ENCODE measurements at places on chromosomes 2 and 18. TPM values are rescaled to one million over a fixed set of nuclear protein-coding genes. Genes with fewer than 3 reads are reported as not detected.

Gene ZRANB3
- polyA plus RNA-seq, result 1.7 TPM

- H3K36me3 ChIP-seq, result peaks cover 54% of the 10 kb centered on the region
- no peaks in the 10 kb centered on the region for H3K4me1 ChIP-seq
- no peaks in the 10 kb centered on the region for H3K27me3 ChIP-seq
- DNase-seq, result no peak
- H3K27ac ChIP-seq, result no peak overlapping the region
- no peak overlapping the region for H3K4me3 ChIP-seq
These were observed 105.4 kb upstream of the FAM117B start for GRCh38 chr2:202529389-202529788.

GRCh38 chr2:120018549-120018948 lies 5.7 kb downstream of the EPB41L5 start:
- H3K36me3 ChIP-seq, result no peaks in the 10 kb centered on the region
- H3K4me1 ChIP-seq, result peaks cover 8% of the 10 kb centered on the region
- DNase-seq, result no peak
- H3K27ac ChIP-seq, result no peak overlapping the region
- no peak overlapping the region for H3K4me3 ChIP-seq

Gene NDUFAF7
- 19.5 TPM for polyA plus RNA-seq

- H3K27me3 ChIP-seq, result no peaks in the 10 kb centered on the region
- H3K36me3 ChIP-seq, result no peaks in the 10 kb centered on the region
- DNase-seq, result no peak
- no peaks in the 10 kb centered on the region for H3K4me1 ChIP-seq
These were observed 129.7 kb downstream of the BARD1 start for GRCh38 chr2:214679736-214680135.

- no peaks in the 10 kb centered on the region for H3K36me3 ChIP-seq
- DNase-seq, result no peak
- no peak overlapping the region for H3K27ac ChIP-seq
- H3K4me3 ChIP-seq, result no peak overlapping the region
- H3K4me1 ChIP-seq, result no peaks in the 10 kb centered on the region
These were observed 112.2 kb downstream of the SRBD1 start for GRCh38 chr2:45498661-45499550.

Gene PIEZO2
- 0.04 TPM for polyA plus RNA-seq

Gene DBI
- 868 TPM for polyA plus RNA-seq

Gene DSG4
- not detected for polyA plus RNA-seq

GRCh38 chr2:46780411-46780800 lies 135.2 kb downstream of the MCFD2 start:
- H3K27ac ChIP-seq, result peak overlapping the region; percentile 26
- H3K4me1 ChIP-seq, result peaks cover 28% of the 10 kb centered on the region
- H3K36me3 ChIP-seq, result no peaks in the 10 kb centered on the region
- no peak overlapping the region for H3K4me3 ChIP-seq
- peak; percentile 56 for DNase-seq

GRCh38 chr18:73563345-73563744 lies 584.3 kb downstream of the FBXO15 start:
- H3K36me3 ChIP-seq, result no peaks in the 10 kb centered on the region
- H3K4me1 ChIP-seq, result no peaks in the 10 kb centered on the region
- peak overlapping the region; percentile 69 for H3K27ac ChIP-seq

GRCh38 chr2:169072163-169072925 lies 3.0 kb downstream of the DHRS9 start:
- H3K4me1 ChIP-seq, result peaks cover under 1% of the 10 kb centered on the region
- H3K27ac ChIP-seq, result no peak overlapping the region

DNA sequence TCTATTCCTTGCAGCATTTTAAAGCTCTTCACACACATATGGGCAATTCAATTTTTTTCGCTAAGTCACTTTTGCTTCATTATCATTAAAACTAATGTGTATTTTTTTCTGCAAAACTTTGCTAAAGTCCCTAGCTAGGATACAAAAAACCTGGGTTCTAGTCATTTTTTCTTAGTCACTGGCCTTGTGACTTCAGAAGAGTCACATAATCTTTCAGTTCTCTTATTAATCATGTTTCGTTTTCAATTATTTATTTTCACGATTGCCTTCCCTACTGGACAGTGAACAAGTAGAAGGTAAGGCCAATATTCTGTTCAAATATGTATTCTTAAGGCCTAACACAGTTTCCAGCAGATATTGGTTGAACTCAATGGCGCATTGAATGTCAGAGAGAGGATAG lies 60.9 kb upstream of the CYRIA start:
- no peak overlapping the region for H3K4me3 ChIP-seq
- no peaks in the 10 kb centered on the region for H3K27me3 ChIP-seq
- no peak overlapping the region for H3K27ac ChIP-seq
- H3K4me1 ChIP-seq, result no peaks in the 10 kb centered on the region
- no peaks in the 10 kb centered on the region for H3K36me3 ChIP-seq

DNA sequence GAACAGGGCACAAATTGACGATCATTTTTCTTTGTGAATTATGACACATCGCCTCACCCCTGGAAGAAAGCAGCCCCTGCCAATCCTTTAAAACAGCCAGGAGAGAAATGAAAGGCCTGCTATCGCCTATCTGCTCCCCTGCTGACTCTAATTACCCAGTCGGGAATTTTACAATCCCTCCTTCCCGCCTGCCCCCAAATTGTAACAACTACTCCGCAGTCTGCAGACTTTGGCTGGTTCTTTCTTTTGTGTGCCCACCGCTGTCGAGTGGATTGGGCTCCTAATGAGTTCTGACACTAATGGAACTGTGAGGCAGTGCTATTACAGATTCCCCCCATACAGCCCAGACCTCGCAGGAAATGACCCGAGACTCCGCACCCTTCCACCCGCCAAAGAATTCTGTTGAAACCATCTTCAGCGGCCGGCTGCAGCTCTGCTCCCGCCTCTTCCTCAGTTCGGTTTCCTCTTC lies 281.2 kb upstream of the PARD3B start:
- H3K27me3 ChIP-seq, result no peaks in the 10 kb centered on the region
- H3K36me3 ChIP-seq, result no peaks in the 10 kb centered on the region
- H3K27ac ChIP-seq, result no peak overlapping the region
- no peak overlapping the region for H3K4me3 ChIP-seq

Gene GPR45
- polyA plus RNA-seq, result not detected

Gene MEX3C
- 6.2 TPM for polyA plus RNA-seq

- no peak for DNase-seq
- peak overlapping the region; percentile 23 for H3K27ac ChIP-seq
- no peaks in the 10 kb centered on the region for H3K36me3 ChIP-seq
- H3K4me3 ChIP-seq, result no peak overlapping the region
- H3K27me3 ChIP-seq, result no peaks in the 10 kb centered on the region
These were observed 84.6 kb upstream of the RANBP2 start for GRCh38 chr2:108634576-108635160.

Gene ENOSF1
- 9.9 TPM for polyA plus RNA-seq

Gene PARD6G
- polyA plus RNA-seq, result 3.0 TPM

GRCh38 chr2:18055290-18055689 lies 176.8 kb downstream of the KCNS3 start:
- no peak overlapping the region for H3K4me3 ChIP-seq
- H3K27me3 ChIP-seq, result no peaks in the 10 kb centered on the region
- DNase-seq, result no peak
- H3K36me3 ChIP-seq, result no peaks in the 10 kb centered on the region
- no peaks in the 10 kb centered on the region for H3K4me1 ChIP-seq

DNA sequence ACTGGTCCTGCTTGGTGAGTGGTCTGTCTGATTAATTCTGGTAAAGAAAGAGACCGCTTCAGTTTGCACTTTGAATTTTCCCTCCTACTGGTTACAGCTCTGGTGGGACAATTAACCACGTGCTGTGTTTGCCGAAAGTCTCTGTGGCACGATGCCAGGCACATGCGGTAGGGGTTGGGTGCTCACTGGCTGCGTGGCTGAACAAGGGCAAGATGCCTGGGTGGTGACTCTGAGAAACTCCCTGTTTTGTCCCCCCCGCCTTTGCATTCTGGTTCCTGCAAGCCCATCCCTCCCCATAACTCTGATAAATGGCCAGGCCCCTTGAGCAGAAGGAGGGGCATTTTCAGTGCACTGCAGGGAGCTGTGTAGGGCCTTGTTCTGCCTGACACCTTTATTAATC lies 206.1 kb downstream of the TFCP2L1 start:
- no peak for DNase-seq
- no peaks in the 10 kb centered on the region for H3K4me1 ChIP-seq

DNA sequence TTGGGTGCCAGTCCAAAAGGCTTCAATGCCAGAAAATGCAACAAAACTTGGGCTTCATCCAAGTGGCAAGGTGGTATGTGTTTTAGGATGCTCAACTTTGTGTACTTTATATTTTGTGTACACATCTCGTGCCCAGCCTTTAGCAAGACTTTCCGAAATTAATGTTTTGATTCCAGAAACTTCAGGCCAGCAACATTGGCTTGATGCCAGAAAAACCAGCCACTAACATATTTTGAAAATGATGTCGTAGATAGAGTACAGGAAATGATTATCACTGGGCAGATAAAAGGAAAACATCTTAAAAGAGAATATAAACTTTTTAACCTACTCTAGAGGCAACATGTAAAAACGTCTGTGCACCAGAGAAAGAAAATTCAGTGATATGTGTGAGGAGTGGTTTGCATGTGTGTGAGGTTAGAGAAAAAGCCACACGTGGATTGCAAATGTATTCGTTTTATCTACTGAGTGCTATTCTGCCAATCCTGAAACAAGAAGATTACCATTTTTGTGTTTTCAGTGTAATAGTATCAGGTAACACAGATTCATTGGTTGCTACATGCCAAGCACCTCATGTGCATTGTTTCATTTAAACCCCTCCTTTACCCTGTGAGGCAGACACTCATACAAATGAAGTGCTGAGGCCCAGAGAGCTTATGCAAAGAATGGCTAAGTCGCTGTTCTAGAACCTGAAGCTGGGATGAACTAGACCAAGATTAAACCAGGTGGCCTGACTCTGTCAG lies 264.8 kb downstream of the C1D start:
- H3K4me3 ChIP-seq, result no peak overlapping the region
- peak overlapping the region; percentile 64 for H3K27ac ChIP-seq
- H3K4me1 ChIP-seq, result no peaks in the 10 kb centered on the region
- DNase-seq, result no peak
- no peaks in the 10 kb centered on the region for H3K36me3 ChIP-seq

Gene C2orf15
- polyA plus RNA-seq, result 0.04 TPM

GRCh38 chr2:9310377-9310776 lies 103.8 kb downstream of the ASAP2 start:
- no peaks in the 10 kb centered on the region for H3K27me3 ChIP-seq
- H3K4me1 ChIP-seq, result peaks cover 52% of the 10 kb centered on the region
- no peak overlapping the region for H3K4me3 ChIP-seq
- H3K27ac ChIP-seq, result peak overlapping the region; percentile 66

- H3K4me3 ChIP-seq, result no peak overlapping the region
- H3K4me1 ChIP-seq, result no peaks in the 10 kb centered on the region
- H3K27me3 ChIP-seq, result no peaks in the 10 kb centered on the region
- H3K27ac ChIP-seq, result no peak overlapping the region
These were observed 187.8 kb upstream of the ERBB4 start for GRCh38 chr2:212726403-212726802.

- no peaks in the 10 kb centered on the region for H3K36me3 ChIP-seq
These were observed 29.5 kb upstream of the ME2 start for GRCh38 chr18:50849419-50849821.

Gene SKOR2
- not detected for polyA plus RNA-seq

GRCh38 chr2:61405813-61406212 lies 65.1 kb downstream of the USP34 start:
- H3K36me3 ChIP-seq, result no peaks in the 10 kb centered on the region
- H3K27ac ChIP-seq, result no peak overlapping the region
- H3K4me3 ChIP-seq, result no peak overlapping the region
- H3K27me3 ChIP-seq, result no peaks in the 10 kb centered on the region
- no peak for DNase-seq
- H3K4me1 ChIP-seq, result peaks cover 2% of the 10 kb centered on the region

DNA sequence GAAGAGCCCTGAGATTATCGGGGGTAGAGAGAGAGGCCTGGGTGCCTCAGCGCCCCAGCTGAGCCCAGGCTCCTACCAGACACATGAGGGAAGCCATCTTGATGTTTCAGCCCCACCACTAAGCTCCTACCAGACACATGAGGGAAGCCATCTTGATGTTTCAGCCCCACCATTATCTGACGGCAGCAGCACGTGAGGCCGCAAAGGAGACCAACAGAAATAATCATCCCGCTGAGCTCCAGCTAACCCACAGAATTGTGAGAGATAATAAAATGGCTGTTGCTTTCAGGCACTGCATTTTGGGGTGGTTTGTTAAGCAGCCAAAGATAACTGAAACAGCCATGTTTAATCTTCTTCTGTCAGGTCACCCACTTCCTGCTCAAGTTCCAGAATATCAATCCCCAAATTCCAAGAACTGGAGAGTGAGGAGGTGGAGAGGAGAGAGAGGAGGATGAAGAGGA lies 29.3 kb upstream of the SOS1 start:
- no peak overlapping the region for H3K27ac ChIP-seq
- no peak for DNase-seq
- no peaks in the 10 kb centered on the region for H3K36me3 ChIP-seq
- no peaks in the 10 kb centered on the region for H3K4me1 ChIP-seq
- H3K27me3 ChIP-seq, result no peaks in the 10 kb centered on the region

Gene REG3A
- 0.27 TPM for polyA plus RNA-seq

DNA sequence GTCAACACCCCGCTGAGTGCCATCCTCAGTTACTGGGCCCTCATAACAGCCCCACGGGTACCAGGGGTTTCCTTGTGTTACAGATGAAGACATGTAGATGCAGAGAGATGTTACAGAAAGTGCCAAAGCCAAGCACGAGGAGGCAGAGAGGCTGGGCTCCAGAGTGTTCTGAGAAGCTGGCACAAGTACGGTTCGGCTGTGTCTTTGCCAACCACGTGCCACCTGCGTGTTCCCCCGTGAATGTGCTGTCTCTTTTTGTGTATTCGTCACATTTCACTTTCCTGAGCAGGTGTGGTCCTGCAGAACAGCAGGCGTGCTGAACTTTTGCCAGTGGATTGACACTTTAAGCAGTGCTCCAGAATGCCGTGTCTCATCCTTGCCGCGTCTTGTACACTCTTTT lies 124.6 kb downstream of the NCK2 start:
- no peaks in the 10 kb centered on the region for H3K27me3 ChIP-seq
- no peak overlapping the region for H3K27ac ChIP-seq
- DNase-seq, result no peak
- no peaks in the 10 kb centered on the region for H3K36me3 ChIP-seq
- no peak overlapping the region for H3K4me3 ChIP-seq
- H3K4me1 ChIP-seq, result peaks cover 47% of the 10 kb centered on the region

- no peak for DNase-seq
- H3K36me3 ChIP-seq, result no peaks in the 10 kb centered on the region
- no peaks in the 10 kb centered on the region for H3K27me3 ChIP-seq
- H3K4me3 ChIP-seq, result no peak overlapping the region
These were observed 6.6 kb upstream of the CDH2 start for GRCh38 chr18:28183418-28184078.

DNA sequence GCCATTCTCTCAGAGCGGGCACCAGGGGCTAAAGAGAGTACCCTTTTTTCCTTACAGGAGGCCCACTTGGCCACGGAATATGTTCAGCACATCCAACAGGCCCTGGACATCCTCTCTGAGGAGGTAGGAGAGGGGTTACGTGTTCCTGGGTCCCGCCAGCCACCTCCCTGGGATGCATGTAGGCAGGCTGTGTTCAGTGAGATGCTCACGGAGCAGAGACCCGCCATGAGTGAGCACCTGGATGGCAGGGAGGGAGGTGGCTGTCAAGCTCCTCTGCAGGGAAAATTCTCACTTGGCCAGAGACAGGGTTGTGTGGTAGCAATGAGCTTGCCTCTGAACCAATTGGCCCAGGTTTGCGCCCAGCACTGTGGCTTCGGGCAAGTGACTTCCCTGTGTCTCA lies 123.1 kb upstream of the PPP1CB start:
- no peaks in the 10 kb centered on the region for H3K27me3 ChIP-seq
- no peak overlapping the region for H3K4me3 ChIP-seq
- peaks cover 28% of the 10 kb centered on the region for H3K4me1 ChIP-seq
- no peaks in the 10 kb centered on the region for H3K36me3 ChIP-seq
- DNase-seq, result no peak

- no peak for DNase-seq
- no peak overlapping the region for H3K27ac ChIP-seq
- H3K4me3 ChIP-seq, result no peak overlapping the region
- H3K36me3 ChIP-seq, result no peaks in the 10 kb centered on the region
These were observed 2119.8 kb upstream of the CELF4 start for GRCh38 chr18:39685303-39685902.
